ENCODE measurements at places on chromosomes 11 and 22.
A peak's percentile ranks its signal among the peaks of the same experiment; 100 is the strongest.

- no peak for DNase-seq
These were observed 7.6 kb downstream of the TP53I11 start for GRCh38 chr11:44943118-44943517.

GRCh38 chr11:67612751-67613150 is 6.0 kb downstream of the NDUFV1 start:
- no peak for DNase-seq

DNA sequence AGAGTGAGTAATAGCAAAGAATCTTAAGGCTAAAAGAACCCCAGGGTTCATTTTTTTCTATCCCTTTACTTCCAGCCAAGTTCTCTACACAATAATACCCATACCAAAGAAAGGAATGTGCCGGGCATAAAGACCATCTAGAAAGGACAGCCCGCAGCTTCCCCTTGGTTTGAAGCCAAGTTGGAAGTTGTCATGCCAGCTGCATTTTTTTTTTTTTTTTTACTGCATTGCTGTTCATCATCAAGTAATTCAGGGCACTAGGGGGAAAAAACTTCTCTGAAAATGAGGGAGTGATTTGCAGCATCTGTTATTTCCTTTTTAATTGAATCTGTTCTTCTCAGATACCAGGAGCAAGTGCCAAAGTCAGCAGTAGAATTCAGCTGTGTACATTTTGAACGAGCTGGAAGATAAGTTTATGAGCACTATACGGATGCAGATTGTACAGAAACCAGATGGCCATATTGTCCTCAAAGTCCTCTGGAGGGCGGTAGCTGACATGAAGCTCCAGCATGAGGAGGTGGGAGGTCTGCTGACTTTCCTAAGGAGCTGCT is 56.4 kb downstream of the UBASH3B start:
- peak; percentile 44 for DNase-seq

GRCh38 chr22:42912059-42912458 is 55.0 kb upstream of the ARFGAP3 start:
- DNase-seq = peak; percentile 44

GRCh38 chr11:3109434-3109833 is 52.2 kb upstream of the CARS1 start:
- DNase-seq = no peak

- peak; percentile 59 for DNase-seq
These were observed 20.3 kb upstream of the PGM2L1 start for GRCh38 chr11:74418509-74418895.
